Hippocampal formation (tissue), 2 donors: ENCODE measurements at places on chromosomes 7 and 10.
A peak's percentile ranks its signal among the peaks of the same experiment; 100 is the strongest.

- no peak for DNase-seq
Measured at GRCh38 chr10:72075376-72076115, 12.8 kb downstream of the SPOCK2 start.

GRCh38 chr10:106535304-106535953, 629.1 kb downstream of the SORCS1 start:
- no peak for DNase-seq

GRCh38 chr7:73890555-73891147, 29.7 kb downstream of the TMEM270 start:
- DNase-seq, result no peak

DNA sequence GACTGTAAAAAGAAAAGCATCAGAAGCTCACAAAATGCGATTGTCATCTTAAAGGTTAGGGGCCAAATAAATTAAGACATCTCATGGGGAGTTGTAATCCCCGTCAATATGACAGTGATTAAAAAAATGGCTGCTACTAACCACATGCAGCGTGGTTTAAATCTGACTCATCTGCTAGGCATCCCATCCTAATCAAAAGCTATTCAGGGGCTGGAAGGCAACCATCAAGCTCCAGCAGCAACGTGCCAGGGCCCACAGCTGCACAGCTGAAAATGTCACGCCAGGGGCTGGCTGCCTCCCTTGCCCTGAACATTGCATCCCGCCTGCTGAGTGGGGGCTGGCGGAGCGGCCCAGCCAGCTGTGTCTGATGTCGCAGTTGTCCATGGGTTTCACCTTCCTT, 66.3 kb upstream of the FRMD4A start:
- peak; percentile 78 for DNase-seq

DNA sequence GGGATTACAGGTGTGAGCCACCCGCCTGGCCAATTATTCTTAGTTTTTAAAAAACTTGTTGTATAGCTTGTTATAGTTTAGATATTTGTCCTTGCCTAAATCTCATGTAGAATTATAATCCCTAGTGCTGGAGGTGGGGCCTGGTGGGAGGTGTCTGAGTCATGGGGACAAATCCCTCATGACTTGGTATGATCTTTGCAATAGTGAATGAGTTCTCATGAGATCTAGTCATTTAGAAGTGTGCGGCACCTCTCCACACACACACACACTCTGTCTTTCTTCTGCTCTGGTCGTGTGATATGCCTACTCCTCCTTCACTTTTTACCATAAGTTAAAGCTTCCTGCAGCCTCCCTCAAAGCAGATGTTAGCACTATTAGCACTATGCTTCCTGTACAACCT, 37.2 kb downstream of the FAM149B1 start:
- no peak for DNase-seq

GRCh38 chr7:157073335-157073734, 62.9 kb upstream of the MNX1 start:
- no peak for DNase-seq

DNA sequence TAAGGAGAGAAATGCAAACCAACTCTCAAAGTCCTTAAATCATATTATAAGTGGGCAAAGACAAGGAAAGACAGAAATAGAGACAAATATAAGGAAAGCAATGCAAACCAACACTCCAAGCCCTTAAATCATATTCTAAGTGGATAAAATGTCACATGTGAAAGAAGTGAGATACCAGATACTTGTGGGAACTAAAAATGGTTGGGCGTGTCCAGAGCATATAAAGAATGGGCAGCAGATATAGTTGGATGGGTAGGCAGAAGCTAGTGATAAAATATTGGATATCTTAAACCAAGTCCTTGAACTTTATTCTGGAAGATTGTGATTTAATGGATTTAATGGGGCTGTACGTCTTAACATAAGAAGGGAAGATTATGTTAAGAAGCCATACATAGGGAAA, 1065.2 kb upstream of the C7orf33 start:
- no peak for DNase-seq

DNA sequence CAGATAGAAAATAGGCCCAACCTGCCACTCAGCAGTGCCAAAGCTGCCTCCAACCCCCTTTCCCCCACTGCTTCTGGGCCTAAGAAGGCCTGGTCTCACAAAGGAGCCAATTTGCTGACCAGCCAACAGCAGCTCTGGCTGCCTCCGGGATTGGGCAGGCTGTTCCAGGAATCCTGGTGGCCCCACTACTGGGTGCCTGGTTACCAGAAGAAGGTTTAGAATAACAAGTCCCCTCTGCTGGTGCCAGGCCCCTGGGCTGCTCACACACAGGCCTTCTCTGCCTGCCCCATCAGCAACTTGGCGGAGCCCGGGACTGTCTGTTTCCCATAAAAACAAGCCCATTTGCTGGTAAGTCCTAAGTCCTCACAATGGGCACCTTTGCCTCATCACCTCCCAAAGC, 1.2 kb downstream of the PHKG1 start:
- peak; percentile 43 for DNase-seq

- no peak for DNase-seq
Measured at GRCh38 chr10:123017421-123018165, 8.8 kb downstream of the ACADSB start.

DNA sequence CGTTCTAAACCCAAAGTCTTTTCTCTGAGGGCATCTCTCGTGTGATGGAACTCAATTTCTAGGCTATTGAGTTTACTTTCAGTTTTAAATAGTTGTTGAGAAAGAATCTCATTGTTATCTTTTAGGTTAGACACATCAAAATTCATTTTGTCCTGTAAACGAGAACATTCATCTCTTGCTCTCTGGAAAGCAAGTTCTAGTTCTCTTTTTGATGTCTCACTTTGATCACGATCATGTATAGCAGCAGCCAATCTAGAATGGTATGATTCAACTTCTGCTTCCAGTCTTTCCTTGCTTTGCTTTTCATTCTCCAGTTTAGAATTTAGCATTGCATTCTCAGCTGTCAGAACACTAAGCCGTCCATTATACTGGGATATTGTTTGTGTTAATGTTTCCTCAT, 65.1 kb downstream of the ANKRD26 start:
- DNase-seq, result no peak

DNA sequence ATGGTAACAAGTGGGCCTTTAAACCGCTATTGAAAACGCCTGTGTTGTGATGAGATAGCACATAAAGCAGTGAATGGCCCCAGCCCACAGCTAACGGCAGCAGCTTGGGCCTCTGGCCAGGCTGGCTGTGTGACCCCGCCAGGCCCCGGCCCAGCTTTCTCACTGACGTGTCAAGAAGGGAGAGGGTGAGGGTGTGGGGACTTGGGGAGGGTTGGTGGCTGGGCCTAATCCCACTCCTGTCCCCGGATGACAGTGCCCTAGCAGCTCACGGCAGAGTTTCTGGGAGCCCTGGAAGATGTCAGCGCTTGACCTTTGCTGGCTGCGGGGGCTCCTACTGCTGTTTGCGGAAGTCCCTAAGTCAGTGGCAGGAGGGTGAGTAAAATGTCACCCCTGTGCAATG, 88.9 kb upstream of the SHH start:
- DNase-seq, result no peak

GRCh38 chr7:30171766-30172447, 37.1 kb downstream of the MTURN start:
- no peak for DNase-seq

DNA sequence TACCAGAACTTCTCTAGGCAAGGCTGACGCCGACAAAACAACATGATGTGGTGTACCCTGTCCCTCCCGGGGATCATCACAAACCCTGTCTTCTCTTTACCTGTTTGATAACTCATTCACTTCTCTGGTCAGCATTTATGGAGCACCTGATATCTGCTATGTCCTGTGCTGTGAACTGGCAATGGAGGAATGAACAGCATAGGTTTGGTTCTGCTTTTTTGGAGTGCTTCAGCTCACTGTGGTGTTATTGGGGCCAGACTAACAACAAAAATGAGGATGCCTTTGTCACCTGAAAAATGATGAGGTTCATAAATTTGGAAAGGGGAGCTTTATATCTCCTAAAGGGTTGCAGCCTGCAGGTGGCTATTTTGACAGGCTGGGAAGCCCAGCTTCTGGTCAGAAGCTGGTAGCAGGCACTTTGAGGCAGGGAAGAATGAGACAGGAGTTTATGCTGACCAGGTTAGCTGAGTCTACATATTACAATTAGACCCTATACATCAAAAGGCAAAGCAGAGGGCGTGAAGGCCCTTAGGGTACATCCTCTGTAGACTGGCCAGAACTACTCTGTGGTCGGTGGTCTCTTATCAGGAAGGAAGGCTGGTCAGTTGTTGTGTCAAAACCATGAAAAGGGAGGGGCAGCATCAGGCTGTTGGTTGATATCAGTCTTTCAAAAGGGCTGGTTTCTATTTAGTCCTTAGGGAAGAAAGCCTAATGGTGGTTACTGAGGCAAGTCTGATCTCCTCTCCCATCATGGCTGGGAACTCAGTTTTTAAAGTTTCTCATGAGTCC, 42.3 kb downstream of the SH2D4B start:
- DNase-seq, result no peak

GRCh38 chr10:95741807-95742467, 14.0 kb upstream of the ENTPD1 start:
- DNase-seq, result no peak

DNA sequence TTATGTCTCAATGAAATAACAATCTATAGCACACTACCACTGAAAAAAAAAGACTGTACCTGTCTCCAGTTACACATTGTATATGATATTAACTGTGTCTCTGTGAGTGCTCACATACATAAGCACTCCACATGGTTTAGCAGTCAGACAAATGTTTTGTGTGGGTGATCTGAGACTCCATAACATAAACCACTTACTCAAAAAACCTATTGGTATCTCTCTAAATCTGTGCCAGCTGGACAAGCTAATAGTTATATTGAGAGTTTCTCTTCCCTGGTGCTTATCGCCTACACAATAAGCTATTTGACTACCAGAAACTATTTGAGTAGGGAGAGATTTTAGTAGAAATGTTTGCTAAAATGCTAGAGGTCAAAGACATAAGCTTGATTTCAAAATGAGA, 190.1 kb upstream of the AGR3 start:
- DNase-seq, result no peak

GRCh38 chr7:105587909-105588635, 6.8 kb upstream of the EFCAB10 start:
- no peak for DNase-seq

GRCh38 chr10:99329554-99330346, 594 bp downstream of the CNNM1 start:
- DNase-seq, result no peak

GRCh38 chr10:19688344-19688743, 127.9 kb upstream of the PLXDC2 start:
- DNase-seq, result no peak

DNA sequence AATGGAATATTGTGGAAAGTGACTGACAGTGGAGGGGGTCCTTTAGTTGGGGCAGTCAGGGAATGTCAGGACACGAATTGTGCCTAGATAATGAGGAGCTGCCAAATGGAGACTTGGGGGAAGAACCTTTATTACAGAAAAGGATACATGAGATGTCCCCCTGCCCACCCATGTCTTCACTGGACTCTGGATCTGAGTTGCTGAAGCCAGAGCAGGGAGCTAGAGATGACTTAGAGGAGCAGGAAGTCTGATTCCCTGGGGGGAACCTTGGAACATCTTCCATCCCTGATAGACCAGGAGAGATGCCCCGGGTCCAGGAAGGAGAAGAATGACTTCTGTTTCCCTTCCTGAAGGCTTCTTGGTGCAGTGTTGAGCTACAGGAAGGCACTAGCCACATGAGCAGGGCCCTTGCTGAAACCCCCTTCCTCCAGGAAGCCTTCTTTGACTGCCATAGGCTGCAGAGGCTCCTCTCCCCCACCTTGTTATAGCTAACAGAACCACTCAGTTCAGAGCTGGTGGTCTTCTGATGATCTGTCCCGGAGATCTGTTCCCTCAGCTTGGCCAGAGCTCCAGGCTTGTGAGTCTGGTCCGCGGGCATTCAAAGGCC, 747 bp upstream of the NEURL1 start:
- DNase-seq, result no peak
